ENCODE measurements at places on chromosomes 11 and 22.
A peak's percentile ranks its signal among the peaks of the same experiment; 100 is the strongest.

GRCh38 chr22:44917372-44918165 lies 92.2 kb downstream of the PHF21B start:
- DNase-seq, result no peak

DNA sequence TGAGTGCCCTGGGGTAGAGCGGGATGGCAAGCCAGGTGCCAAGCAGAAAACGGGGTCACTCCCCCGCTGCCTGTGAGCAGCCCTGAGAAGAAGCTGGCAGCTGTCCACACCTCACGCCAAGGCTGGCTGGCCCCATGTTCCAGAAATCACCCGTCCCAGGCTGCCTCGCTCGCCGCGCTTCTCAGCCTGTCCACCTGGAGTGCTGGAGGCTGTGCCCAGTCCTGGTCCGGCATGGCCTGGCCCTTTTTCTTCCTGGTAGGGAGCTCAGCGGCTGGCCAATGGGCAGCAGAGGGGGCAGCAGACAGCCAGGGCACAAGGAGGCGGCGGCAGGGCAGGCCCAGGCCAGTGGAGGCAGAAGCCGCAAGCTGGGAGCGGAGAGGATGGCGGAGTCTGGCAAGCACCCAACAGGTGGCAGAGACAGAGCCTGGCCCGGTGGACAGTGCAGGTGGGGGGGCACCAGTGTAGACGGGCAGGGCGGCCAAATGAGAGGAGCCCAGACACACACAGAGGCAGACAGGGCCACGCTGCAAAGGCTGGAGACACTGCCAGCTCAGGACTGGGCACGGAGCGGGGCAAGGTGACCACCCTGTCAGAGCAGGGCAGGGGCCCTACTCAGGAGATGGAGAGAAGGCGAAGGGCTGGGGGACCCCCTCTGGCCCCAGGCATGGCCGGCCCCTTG lies 37.2 kb upstream of the TH start:
- no peak for DNase-seq

- no peak for DNase-seq
These were observed 1.4 kb downstream of the FAM111A start for GRCh38 chr11:59144096-59144495.

DNA sequence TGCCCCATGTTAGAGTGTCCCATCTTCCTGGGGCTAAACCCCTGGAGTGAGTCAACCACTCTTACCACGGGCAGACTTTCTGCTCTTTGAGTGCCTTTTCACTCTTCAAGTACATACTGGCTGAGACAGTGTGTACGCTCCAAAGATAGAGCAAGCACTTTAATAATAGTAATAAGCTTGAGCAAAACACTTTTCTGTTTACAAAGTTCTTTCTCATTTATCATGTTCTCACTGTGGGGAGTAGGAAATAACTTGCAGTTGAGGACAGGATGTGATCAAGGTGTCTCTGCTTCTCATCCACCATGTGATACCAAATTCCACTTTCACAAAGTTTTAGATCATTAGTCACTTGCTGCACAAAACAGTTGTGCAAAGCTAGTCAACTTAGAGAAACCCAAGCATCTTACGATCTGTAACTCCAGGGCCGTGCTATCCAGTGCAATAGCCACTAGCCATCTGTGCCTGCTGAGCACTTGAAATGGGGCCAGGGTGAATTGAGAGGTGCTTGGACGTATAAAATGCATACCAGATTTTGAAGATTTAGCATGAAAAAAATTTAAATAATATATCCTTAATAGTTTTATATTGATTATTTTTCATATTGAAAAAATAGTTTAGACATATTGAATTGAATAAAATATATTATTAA lies 135.3 kb downstream of the KIF18A start:
- no peak for DNase-seq

DNA sequence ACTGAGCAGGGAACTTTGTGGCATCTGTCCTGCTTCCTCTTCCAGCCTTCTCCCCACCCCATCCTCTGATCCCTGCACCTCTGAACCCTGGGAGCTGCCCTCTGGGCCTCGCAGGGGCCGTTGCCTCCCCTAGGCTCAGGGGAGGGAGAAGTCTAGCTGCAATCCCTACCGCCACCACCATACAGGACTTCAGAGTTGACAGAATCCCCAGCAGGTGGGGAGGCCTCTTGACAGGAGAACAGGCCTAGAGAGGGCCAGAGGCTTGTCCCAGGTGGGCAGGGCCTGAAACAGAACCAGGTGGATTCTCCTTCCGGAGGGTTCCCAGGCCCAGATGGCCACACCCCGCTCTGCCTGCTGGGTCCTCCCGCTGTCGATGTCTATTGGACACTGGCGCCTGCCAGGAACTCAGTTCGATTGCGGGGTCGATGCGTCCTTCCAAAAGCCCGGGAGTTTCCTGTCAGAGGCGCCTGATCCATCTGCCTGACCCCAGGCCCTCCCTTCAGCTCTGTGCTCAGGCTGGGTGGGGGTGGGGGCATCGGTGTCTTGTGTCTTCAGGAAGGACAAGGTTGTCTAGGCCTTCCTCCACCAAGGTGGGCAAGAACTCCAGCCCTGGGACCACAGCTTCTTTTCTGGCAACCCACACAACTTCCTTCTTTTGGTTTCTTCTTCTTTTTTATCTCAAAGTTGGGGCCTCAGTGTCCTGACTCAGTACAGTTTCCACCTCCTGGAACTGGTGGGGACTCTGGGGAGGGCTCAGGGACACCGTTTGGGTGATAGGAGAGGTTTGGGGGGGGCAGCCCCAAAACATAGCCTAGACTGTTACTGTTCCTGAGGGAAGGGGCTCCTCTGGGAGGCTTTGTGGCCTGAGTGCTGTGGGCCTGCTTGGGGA lies 6.4 kb downstream of the STARD10 start:
- no peak for DNase-seq

GRCh38 chr11:116928102-116928777 lies 90.8 kb upstream of the APOA1 start:
- DNase-seq, result peak; percentile 56

DNA sequence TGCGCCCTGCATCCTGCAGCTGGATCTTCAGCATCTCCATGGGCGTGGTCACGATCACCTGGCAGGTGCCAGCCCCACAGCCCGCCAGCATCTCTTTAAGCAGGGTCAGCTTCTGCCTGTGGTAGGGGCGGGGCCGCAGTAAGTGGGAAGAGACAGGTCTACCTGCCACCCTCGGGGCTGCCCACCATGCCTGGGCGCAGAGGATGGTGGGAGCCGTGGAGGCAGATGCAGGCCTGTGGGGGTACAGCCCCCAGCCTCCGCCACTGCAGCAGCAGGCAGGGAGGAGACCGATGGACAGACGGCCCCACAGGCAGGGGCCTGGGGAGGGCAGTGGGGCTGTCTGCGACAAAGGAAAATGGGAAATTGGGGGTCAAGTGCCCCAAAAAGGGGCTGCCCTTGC lies 3.0 kb upstream of the CEND1 start:
- no peak for DNase-seq

GRCh38 chr11:12775955-12776354 lies 101.7 kb downstream of the TEAD1 start:
- no peak for DNase-seq

DNA sequence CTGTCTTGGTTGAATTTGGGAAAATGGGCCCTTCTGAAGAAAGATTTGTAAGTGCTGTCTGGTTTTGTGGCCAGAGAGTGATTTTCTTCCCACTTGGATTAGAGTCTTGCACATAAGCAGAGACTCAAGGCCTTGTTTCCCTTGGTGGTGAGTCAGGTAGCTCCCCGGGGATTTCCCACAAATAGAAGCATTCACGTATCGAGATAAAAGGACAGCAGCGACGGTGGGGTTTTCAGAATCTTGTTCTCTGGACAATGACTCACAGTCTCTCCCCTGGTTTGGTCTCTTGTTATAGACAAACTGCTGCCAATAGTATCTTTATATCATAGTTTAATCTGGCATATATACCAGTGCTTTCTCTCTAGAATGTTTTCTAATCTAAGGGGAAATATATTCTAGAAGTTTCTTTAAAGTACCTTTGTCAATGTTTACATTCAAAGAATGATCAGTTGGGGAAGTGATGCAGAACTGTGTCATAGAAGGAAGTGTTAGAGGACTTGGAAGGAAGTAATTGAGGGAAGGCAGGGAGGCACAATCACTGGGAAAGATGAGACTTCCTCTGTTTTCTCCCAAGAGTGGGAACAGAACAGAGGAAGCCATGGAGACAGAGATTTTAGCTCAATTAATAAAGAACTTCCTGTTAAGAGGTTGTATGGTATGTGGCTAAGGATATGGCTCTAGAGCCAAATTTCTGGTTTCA lies 18.1 kb downstream of the POLA2 start:
- DNase-seq, result peak; percentile 32

DNA sequence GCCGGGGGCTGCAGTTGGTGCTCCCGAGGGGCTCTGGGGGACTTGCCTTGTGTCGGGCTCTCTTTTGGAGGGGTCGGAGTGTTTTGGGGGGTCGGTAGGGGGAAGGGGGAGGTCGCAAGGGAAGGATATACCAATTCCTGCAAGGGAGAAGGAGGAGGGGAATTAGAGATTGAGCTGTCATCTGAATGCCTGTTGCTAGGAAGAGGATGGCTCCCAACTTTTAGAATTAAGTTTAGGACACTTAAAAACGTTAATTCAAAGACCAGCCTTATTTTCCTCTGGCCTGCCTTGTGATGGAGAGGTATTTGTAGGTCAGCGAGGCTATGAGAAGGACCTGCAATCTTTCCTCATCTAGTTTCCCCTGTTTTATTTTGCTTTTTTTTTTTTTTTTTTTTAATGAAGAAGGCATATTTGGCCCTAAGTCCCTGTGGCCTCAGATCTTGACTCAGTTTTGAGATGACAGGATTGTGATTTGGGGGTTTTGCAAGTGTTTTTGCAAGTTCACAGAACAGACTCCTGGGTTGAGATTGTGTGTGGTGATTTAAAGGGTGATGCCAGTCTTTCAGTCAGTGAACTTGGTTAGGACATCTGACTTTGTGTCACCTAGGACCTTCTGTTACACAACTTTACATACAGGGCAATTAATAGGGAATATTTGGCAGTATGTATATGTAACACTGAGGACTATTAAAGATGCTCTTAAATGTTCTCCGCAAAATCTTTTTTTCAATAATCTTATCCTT lies 672 bp downstream of the TMEM135 start:
- no peak for DNase-seq

DNA sequence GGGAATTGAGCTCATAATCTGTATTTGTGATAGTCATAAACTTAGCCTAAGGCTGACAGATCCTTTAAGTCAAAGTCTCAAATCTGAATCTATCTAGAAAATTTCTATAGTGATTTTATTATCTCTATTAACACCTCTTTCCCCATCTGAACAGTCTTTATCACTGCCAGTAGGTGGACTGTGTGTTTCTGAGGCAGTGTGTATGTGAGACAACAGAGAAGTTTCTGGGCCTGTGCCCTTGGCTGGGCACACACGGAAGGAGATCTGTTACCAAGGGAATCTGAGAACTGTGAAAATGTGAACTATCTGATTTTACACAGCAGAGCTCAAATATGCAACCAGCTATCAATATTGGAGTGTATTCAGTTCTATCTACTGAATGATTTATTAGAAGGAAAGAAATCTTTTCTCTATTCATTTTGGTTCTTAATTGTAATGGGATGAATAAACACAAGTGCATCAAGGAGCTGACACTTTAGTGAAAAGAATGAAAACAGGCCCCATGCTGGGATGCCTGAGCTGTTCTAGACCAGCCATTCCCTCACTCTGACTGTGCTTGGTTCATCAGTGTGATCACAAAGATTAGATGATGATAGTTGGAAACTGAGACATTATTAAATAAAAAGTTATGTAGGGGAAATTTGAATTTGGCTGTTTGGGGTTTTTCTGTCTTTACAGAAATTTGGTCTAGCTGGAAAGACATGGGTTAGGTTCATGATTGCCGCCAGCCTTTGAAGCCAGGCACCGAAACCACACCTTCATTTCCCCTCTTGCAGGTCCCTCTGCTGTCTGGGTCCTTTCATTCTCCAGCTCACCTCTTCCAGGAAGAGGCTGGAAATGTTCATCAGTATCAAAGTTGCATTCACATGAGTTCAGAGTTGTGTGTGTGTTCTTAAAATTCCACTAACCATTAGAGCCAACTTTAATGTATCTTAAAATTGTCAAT lies 68.1 kb downstream of the LIF start:
- no peak for DNase-seq

- no peak for DNase-seq
These were observed 20.6 kb downstream of the ZW10 start for GRCh38 chr11:113752932-113753331.

- no peak for DNase-seq
These were observed 33.5 kb downstream of the THAP12 start for GRCh38 chr11:76347466-76347865.

- no peak for DNase-seq
These were observed 49.3 kb upstream of the PARVG start for GRCh38 chr22:44131412-44131811.

DNA sequence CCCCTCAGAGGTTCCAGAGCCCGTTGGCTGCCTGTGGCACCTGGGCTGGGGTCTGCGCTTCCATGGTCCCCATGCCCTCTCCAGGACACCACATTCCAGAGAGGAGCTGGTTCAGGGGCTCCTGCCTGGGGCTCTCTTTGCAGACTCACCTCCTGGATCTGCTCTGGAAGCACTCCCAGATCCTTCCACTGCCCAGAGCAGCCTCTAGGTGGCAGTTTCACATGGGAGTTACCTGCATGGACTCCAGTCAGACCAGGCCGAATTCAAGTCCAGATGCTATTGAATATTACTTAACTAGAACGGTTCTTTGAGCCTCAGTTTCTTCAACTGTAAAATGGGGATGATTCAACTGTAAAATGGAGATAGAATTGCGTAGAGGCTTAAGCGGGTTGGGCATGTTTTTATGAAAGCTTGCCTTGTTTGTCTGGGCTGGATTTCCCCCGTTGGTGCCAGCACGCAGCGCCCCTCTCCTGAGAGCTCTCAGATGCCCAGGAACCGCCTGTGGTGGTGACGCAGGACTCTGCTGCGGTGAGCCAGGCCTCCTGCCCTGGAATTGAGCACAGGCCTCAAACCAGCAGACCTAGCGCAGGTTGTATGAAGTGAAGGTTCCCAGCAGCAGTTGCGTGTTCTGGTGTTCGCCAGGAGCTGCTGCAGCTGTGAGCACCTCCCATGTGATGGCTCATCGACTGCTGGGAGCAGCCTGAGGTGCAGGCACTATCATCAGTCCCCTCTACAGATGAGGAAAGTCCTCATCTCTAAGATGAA lies 44.2 kb downstream of the LMO1 start:
- DNase-seq, result no peak

- DNase-seq, result no peak
These were observed 15.5 kb downstream of the C1QTNF6 start for GRCh38 chr22:37172266-37173245.

- no peak for DNase-seq
These were observed 395.7 kb downstream of the MN1 start for GRCh38 chr22:27405672-27406388.

DNA sequence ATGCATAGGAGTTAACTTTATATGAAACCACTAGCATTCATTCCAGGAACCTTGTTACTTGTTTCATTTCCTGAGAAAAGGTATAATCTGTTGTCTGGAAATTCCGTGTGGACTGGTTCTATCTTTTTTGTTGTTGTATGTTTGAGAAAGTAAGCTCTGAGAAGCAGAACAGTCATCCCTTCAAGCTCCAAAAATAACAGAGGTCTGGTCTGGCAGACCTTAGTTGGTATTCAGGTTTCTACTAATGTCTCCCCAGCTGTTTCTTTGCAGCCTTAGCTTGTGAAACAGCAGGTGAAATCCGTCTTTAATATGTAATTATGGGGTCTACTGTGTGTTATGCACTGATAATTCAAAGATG lies 2.4 kb downstream of the RNF121 start:
- DNase-seq, result no peak

GRCh38 chr22:42459287-42460063 lies 27.3 kb upstream of the NFAM1 start:
- DNase-seq, result no peak

GRCh38 chr11:128628686-128629085 lies 41.3 kb upstream of the ETS1 start:
- peak; percentile 31 for DNase-seq

Data from CD4-positive, alpha-beta T cell treated with Interleukin-1 beta for 1 hour (primary cell).